ENCODE measurements at places on chromosomes 13 and 19.

GRCh38 chr19:42392165-42392564 is 2.1 kb upstream of the CNFN start:
- no peak for DNase-seq

DNA sequence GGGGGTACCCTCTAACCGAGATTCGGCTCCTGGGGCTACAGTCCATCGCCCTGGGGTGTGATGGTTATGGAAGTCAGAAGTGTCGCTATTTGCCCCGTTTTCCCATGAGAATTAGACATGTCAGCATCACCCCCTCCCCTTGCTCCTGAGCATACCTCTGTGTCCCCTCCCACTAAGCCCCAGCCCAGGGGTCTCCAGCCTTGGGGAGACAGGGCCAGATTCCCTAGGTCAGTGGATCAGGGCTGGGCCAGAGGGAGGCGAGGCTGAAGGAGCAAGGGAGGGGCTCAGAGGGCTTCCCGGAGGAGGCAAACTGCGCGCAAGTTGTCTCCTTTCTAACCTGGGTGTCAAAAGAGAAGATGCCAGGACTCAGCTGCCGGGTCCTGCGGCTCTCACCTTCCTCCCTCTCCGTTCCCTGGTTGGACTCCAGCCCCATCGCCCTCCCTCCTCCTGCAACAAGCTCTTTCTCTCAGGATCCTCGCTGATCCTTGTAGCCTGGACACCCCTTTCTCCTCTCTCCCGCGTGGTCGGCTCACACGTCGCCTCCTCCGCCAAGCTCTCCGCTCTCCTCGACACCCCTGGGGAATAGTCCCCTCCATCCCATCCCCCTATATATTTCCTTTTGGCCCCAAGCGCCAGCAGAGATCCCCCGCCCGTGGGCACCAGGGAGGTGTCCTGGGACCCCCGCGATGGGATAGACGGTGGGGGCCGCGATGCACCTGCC is 459 bp upstream of the TMEM59L start:
- no peak for DNase-seq

- no peak for DNase-seq
Observed at GRCh38 chr19:4441994-4442818, 15.4 kb downstream of the UBXN6 start.

DNA sequence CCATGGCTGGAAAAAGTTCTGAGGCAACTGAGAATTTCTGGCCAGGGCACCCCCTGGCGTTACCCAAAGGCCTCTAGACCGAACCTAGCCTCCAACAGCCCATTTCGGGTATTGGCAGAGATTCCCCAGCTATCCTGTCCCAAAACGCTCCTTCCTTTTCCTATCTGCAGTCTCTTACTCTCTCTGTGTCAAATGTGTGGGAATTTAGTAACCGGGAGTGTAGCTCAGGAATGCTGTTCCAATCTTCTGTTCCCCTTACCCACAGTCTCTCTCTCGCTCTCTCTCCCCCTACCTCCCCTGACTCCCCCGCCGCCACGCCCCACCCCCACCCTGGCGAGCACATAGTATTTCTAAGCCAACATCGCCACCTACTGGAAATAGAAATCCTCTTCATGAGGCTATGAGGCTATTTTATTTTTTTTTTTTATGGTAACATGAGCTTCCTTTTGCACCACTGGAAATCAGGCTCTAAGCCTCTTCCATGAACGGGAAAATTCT is 27.0 kb downstream of the OXGR1 start:
- DNase-seq: no peak

DNA sequence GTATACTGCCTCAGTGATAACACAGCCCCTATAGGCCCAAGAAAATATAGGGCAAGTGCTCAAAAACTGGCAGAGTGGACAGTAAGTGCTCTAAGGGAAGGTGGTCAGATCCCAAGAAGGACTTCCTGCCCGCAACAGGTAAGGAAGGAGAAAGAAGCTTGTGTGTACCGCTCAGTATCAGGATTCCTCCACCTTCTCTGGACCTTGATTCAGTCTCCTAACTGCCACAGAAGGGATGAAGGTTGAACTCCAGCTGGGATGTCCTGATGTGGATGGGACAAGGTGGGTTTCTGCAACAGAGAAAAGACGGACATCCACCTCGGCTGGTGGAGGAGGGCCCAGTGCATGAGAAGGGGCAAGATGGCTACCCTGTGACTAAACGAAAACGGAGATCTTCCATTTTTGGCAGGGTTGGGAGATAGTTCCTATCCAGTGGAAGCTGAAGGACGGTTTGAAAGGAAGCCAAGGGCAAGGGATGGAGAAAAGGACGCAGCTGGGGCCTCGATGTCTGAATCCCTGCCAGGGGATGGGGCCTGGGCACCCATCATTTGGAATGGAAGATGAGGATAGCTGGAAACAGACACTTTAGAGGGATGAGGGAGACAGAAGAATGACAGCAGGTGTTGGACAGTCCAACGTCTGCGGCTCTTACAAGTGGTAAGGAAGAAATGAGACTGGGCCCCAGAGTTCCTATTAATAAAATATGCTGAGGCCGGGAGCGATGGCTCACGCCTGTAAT is 1.3 kb upstream of the ATF5 start:
- DNase-seq: no peak

DNA sequence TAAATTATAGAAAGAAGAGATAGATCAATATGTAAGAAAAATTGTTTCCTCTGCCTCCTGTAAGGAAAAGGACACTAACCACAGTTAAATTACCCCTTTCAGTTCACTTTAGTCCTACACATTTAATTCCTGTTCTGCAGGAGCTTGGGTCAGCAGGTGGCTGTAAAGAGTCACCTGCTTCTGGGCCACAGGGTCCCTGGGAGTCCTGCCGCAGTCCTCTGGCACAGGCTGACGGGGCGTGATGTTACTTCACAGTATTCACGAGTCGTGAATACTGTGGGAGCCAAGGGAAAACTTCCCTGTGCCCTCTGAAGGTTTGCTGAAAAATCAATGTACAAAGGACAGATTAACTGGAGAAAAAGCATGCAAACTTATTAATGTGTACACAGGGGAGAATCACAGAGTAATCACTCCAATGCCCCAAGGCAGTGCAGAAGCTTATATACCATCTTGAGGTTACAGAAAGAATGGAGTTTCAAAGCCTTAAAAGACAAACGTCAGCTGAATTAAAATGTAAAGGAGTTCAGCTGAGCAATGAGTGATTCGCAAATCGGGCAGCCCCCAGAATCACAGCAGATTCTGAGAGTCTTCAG is 125.8 kb upstream of the TMTC4 start:
- DNase-seq: no peak
